ENCODE measurements at places on chromosomes 11 and 22.
A peak's percentile ranks its signal among the peaks of the same experiment; 100 is the strongest.

GRCh38 chr22:26707090-26707489, 49.7 kb downstream of the MIAT start:
- no peak for DNase-seq

DNA sequence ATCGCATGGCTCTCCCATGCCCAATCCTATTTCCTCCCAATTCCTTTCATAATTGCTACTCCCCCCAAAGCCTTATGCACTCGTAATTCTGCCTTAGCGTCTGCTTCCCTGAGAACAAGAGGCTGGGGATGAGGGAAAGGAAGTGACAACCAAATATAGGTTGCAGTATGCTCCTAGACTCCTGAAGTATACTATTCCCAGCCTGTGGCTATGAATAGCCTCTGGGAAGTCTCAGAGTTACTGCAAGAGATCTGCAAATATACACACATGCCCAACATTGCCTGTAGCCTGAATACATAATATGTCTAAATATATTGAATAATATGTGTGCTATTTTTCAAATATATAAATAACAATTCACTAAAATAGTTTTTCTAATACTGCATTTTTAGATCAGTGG, 96.1 kb upstream of the CD44 start:
- no peak for DNase-seq

DNA sequence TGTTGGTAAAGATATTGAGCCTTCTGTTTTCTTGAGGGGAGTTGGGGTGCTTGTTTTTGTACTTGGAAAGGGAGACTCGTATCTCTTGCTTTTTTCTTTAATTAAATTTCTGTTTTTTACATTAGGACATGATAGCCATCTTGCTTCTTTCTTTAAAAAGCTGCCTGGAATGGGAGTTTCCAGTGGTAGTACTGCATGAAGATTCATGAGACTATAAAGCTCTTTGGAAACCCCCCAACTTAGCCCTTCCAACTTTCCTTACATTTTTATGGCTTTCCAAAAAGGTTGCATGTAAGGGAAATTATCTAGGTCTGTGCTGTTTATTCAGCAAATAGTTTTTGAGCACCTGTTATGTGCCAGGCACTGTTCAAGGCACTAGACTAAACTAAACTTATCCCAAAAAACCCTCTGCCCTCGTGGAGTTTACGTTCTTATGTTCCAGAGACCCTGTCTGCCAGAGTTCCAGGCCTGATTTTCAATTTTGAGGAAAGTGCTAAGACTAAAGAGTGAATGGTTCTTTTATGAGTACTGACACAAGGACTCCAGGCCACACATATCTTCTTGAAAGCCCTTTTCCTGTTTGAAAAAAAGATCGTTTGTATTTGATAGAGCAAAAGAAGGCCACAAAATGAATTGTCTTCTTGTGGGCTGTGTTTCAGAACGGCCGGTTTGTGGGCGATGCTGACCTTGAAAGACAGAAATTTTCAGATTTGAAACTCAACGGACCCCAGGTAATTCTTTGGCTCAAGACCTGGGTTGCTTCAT, 31.9 kb downstream of the CTNND1 start:
- no peak for DNase-seq

GRCh38 chr11:120759046-120759445, 247.5 kb downstream of the GRIK4 start:
- no peak for DNase-seq

DNA sequence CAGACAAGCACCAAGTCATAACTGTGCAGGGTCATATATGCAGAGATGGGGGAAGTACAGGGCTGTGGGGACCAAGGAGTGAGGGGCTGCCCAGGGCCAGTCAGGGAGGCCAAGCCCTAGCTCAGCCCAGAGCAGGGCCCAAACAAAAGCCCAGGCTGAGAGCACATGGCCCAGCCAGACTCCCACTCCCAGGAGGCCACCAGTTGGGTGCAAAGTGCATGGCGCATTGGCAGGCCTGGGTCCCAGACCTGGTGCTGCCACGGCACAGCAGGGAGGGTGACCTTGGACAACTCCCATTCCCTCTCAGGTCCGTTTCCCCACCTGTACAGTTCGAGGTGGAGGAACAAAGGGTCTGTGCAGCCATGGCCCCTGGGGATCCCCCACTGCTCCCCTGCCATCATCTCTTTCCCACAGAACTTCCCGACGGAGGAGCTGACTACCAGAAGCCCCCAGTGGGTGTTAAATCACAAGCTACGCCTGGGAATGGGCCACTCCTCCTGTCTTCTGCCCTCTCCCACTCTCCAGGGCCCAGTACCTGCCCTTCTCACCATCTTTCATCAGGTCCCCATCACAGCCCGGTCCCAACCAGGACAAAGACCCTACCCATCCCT, 608 bp downstream of the NIPSNAP1 start:
- DNase-seq, result no peak

DNA sequence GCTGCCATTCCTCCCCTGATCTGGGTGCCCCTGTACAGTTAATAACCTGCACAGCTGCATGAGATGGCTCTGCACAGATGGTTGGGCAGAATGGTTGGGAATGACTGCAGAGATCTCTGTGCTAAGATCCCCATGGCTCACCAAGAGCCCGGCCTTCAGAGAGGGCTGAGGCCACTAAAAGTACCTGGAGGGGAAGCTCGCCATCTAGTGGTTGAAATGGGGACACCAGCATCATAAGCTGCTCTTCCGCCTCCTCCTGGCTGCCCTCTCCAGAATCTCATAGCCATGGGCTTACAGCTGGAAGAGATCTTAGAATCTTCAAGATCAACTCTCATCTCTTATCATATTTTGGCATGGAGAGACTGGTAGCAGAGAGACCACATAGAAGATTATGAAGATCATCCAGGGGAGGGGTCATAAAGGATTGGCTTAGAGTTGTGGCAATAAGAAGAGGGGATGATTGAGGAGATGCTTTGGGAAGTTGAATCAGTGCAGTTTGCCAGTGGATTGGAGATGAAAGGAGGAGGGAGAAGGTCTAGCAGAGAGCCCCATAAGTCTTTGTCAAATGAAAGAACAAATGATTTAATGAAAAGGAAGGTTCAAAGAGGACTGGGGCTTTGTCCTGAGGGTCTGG, 22.0 kb upstream of the TLCD5 start:
- peak; percentile 37 for DNase-seq

DNA sequence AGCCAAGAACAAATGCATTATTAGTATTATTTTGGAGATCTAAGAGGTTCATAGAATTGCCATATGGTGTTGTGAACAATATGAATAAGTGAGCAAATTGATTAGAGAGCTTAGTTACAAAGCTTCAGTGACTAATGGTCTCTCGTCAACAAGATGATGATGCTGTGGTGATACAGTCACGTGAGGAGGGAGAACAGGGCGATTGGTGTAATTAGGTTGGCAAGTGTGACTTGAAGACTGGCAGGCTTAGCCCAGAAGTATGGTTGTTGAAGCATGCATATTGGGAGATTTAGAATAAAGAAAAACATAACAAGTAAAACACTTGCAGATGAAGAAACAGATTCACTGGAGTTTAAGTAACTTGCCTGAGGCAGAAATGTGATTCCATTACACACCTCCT, 100.6 kb upstream of the SORL1-AS1 start:
- DNase-seq, result no peak

- DNase-seq, result no peak
Observed at GRCh38 chr22:40855071-40855978, 1.1 kb downstream of the ST13 start.

DNA sequence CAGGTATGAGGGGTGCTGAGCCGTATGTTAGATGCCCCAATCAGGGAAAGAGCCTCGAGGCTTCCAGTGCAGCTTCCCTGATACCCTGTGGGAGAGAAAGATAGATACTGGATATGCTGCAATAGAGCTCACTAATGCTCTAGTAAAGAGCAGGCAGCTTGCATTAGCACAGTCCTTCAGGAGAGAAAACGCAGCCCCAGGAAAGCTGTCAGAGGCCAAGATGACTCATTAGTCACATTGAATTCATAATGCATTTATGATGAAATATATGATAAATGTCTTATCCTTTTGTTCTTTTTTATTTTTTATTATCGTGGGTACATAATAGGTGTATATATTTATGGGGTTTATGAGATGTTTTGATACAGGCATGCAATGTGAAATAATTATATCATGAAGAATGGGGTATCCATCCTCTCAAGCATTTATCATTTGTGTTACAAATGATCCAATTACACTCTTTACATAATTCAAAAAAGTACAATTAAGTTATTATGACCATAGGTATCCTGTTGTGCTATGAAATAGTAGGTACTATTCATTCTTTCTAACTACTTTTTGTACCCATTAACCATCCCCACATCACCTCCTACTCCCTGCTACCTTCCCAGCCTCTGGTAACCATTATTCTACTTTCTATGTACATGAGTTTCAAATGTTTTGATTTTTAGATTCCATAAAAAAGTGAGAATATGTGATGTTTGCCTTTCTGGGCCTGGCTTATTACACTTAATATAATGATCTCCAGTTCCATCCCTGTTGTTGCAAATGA, 94.5 kb upstream of the TOP3B start:
- no peak for DNase-seq

GRCh38 chr11:110162216-110162615, 69.0 kb downstream of the ZC3H12C start:
- DNase-seq, result no peak

DNA sequence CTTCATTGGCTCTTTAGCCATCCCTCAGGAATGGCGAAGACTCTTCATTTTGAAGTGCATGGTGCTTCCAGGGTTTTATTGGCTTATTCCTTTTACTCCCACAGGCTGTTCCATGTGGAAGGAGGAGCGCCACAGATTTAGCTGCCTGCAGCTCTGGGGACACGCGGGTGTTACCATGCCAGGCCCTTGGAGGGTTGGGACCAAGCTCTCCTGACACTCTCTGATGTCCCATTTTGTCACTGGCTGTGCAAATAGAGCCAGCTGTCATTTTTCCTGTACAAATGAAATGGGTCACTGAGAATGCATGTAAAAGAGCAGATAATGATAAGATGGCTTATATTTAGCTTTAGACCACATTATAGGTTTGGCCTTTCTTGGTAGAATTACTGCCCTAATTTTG, 9.2 kb downstream of the THYN1 start:
- no peak for DNase-seq

DNA sequence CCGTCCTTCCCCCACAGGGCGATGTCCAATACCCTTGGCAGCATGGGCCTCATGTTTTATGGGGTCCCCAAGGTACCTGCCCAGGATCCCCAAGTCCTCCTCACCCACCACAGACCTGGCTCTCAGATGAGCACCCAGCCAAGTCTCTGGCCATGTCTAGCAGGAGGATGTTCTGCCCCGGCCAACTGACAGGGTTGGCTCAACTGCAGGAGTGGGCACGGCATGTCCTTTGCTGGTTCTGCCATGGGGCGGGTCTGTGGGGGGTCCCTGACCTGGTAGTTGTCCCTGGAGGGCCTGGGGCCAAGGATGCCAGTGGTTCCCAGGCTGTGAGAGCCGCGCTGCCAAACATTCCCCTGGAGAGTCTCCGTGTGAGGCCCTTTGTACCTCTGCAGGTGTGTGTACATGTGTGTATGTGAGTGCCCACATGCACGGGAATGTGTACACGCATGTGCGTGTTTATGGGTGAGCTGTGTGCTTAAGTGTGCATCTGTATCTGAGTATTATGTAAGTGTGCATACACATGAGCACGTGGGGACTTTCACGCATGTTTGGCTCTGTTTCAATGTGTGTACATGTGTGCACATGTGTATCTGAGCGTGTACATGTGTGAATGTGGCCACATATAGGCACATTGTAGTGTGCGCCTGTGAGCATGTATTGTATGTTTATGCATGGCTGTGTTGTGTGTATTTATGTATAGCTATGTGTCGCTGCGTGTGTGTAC, 85.5 kb downstream of the KCNQ1 start:
- no peak for DNase-seq

GRCh38 chr11:7576726-7577290, 63.0 kb downstream of the PPFIBP2 start:
- no peak for DNase-seq

GRCh38 chr22:39913886-39914285, 13.0 kb downstream of the GRAP2 start:
- DNase-seq, result no peak

GRCh38 chr11:82906236-82906635, 4.7 kb downstream of the DDIAS start:
- no peak for DNase-seq

DNA sequence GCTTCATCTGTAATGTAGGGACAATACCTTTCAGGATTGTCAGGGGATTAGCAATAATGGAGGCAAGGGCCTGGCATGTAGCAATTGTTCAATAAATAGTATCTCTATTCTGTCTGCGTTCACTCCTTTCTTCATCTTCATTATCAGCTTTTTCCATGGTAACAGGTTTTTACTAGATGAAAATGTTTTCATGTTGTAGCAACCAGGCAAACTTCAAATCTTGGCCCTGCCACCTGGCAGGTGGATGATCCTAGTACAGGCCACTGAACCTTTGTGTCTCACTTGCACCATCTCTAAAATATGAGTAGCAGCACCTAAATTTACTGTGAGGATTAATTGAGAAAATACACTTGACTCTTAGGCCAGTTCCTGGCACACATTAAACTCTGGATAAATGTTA, 83.4 kb downstream of the SWAP70 start:
- DNase-seq, result no peak

GRCh38 chr22:39496131-39496838, 5.8 kb upstream of the MIEF1 start:
- DNase-seq, result no peak

DNA sequence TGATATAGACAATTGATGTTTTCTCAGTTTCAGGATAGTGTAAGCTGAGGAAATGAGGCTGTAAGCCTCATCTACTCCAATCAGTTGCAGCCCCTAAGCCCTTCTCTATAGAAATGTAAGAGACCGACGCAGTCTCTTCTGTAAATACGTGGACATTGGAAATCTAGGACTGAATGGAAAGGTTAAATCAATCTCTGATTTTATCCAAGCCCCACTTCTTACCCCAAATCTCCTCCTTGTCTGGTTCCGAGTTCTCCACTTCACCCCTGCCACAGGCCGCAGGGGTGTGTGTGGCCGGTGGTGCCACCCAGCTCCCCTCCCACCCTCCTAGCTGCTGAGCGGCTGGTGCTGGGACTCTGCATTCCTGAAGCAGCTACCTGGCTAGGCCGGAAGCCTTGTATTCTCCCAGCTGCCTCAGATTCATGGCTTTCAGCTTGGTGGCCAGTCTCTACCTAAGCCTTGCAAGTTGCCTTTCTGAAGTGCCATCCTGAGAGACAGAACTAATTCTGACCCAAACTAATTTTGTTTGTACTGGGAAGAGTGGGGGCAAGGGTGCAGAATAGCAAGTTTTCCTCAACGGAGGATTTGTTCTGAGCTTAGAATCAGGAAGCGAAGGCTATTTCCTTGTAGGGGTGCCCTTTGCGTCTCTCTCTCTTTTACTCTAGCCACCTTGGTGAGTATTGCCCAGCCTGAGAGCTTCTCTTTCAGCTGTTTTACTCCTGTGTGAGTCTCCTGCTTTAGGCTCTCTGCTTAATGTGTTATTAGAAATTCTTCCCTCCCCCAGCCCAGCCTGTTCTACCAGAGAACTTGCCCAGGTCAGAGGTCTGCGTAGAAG, 749 bp downstream of the VWA5A start:
- no peak for DNase-seq

- no peak for DNase-seq
Observed at GRCh38 chr22:23752750-23753149, 1.5 kb downstream of the VPREB3 start.

- DNase-seq, result peak; percentile 58
Observed at GRCh38 chr11:2443881-2444820, at the start of gene TRPM5. Gene TRPM5 (minus strand): TSS chr11:2444514. CDS start chr11:2423036, 21,478 bp downstream.

- DNase-seq, result no peak
Observed at GRCh38 chr11:123690485-123690884, 36.1 kb upstream of the SCN3B start.
